ENCODE measurements at places on chromosomes 2 and 18.

GRCh38 chr2:21837168-21837960 is 713.6 kb downstream of the TDRD15 start:
- DNase-seq: no peak

- DNase-seq: no peak
Observed at GRCh38 chr2:61420991-61421544, 49.8 kb downstream of the USP34 start.

GRCh38 chr2:30147715-30148610 is 1.2 kb downstream of the YPEL5 start:
- peak; percentile 59 for DNase-seq

DNA sequence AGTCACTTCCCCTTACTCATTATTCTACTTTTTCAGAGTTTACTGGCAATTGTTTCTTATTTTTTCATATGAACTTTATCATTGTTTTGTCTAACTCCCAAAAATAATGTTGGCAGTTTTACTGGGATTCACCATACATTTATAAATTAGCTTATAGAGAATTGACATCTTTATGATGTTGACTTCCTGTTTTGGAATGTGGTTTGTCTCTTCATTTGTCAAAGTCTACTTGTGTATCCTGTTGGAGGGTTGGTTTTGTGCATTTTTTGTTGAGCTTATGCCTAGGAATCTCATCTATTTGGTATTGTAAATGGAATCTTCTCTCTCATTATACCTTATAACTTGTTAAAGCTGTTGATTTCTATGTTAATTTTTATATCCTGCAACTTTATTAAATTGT is 16.4 kb downstream of the EPC2 start:
- DNase-seq: no peak

GRCh38 chr2:234293973-234294372 is 202.9 kb downstream of the ARL4C start:
- no peak for DNase-seq

DNA sequence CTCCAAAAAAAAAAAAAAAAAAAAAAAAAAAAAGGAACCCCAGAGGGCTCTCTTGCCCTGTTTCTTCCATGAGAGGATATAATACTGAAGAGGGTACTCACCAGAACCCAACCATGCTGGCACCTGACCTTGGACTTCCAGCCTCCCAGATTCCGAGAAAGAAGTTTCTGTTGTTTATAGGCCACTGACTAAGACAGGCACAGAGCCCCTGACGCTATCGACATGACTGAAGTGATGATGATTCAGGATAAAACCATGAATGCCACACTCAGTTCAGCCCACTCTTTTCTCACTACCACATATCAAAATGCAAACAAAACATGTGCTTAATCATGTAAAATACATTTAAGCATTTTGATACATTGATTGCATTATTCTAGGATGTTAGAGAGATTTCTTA is 66.1 kb upstream of the CDCA7 start:
- DNase-seq: no peak
